ENCODE measurements at places on chromosomes 13 and 19. TPM values are rescaled to one million over a fixed set of nuclear protein-coding genes. Genes with fewer than 3 reads are reported as not detected.

DNA sequence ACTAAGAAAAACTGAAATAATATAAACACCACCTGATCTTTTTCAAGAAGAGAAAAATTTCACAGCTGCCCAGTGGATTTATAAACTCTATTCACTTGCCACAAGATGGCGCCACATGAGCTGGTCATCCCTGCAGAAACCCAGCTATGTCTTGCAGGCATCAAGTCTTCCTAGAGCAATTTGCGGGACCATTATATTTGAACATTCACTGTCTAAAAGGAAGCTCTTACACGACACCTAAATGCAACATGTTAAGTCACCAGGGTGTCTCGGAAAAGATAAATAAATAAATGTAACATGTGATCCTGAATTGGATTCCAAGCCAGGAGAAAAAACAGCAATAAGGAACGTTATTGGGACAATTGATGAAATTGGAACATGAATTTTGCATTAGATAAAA, 20.3 kb upstream of the AKT2 start:
- H3K27ac ChIP-seq, result no peak overlapping the region
- H3K27me3 ChIP-seq, result no peaks in the 10 kb centered on the region
- DNase-seq, result peak; percentile 73
- no peaks in the 10 kb centered on the region for H3K36me3 ChIP-seq
- H3K4me3 ChIP-seq, result no peak overlapping the region

The CD177 gene
- not detected for total RNA-seq

DNA sequence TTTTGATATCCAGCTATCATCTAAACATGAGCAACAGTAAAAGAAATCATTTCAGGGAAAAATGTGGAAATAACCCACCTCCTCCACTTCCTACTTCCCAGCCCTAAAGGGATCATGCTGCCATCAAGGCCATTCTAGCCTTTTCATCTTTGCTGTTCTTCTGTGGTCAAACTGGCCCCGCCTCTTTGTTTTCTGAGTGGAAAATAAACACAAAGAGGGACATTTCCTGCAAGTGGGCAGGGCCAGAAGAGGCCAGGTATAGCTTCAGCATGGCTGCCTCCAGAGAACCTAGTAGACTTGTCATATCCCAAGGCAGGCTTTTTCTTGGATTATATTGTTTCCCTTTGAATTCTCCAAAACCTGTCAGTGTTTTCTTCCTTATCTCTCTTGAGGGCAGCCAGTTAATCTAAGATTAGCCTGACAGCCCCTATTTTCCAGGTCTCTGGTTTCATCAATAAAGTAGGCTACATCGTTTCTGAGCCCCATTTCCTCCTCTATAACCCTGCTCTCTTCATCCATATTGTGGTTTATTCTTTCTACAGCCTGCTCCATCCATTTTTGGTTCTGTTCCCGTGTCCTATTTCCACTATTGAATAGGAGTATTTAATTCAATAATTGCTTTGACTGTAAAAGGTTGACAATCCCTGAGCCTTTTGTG, 117.6 kb downstream of the GPC6 start:
- no peak overlapping the region for H3K4me3 ChIP-seq
- no peak for DNase-seq
- no peaks in the 10 kb centered on the region for H3K4me1 ChIP-seq
- H3K27ac ChIP-seq, result no peak overlapping the region
- H3K36me3 ChIP-seq, result no peaks in the 10 kb centered on the region
- H3K27me3 ChIP-seq, result no peaks in the 10 kb centered on the region

GRCh38 chr13:45016792-45017425, 27.6 kb downstream of the GPALPP1 start:
- peaks cover 6% of the 10 kb centered on the region for H3K36me3 ChIP-seq
- H3K27ac ChIP-seq, result peak overlapping the region; percentile 22
- DNase-seq, result no peak
